AG20443 (cell line): ENCODE measurements at places on chromosomes 12 and 14.
A peak's percentile ranks its signal among the peaks of the same experiment; 100 is the strongest.

DNA sequence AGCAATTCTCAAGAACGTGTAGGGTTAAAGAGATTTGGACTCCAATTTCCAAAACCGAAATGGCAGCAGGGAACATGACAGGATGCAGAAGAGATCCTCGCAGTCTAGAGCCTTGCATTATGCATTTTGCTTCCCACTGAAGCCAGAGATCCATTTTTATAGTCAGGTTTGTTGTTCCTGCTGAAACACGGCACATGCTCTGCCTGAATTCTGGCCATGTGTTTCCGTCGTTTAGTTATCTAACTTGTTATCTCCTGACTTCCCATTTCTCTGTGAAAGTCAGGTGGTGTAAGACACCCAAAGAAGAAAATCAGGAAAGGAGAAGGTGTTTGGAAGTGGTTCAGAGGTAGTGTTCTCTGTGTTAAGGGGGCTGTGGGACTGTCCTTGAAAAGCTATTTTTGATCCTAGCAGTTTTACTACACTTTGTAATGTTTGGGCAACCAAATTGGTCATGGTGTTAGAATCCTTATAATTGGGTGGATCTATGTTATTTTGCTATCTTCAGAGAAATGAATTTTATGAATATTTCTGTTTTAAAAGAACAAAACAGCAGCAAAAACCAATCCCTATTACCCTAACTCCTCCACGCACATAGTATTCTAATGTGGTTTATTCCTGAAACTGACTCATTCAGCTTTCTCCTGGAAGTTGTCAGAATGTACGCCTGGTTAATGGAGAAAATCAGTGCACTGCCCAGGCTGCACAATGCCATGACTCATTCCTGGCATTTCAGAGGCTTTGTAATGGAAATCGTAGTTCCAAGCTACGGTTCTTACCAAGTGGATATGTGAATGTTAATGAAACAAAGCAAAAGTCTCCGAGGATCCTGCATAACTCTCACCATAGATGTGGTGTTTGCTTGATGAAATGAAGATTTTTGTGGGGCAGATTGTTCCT lies 110.1 kb downstream of the SAMD4A start:
- peak; percentile 87 for DNase-seq

DNA sequence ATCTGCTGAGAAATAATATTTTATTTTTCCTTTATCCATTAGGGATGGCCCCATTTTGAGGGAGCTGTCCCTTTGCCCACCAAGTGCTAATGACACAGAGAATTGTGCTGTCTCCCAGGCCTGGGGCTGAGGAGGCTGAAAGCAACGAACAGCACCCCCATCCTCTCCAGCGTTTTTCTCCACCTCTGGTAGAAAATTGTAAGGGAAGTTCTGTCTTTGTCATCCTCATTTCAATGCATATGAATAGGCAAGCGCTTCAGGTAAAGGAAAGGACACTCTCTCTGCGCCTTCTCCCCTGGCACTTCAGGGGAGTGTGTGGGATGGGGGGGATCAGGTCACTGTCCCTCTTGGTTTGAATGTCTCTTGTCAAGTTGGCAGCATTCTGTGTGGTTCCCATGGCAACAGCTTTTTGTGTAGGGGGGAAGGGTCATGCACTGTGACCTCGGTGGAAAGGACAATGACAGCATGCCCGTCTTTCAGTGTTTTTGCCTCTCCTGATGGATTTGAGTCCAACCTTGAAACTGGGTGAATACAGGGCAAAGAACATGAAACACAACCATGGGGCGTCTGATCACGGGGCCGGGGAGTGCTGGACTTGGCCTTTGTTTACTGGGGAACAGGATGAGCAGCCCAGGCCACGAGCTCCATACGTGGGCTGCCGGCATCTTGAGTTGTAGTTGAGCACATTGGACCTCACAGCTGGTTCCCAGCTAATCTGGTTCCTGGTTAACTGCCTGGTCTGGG lies 230.2 kb downstream of the VRK1 start:
- DNase-seq: no peak

DNA sequence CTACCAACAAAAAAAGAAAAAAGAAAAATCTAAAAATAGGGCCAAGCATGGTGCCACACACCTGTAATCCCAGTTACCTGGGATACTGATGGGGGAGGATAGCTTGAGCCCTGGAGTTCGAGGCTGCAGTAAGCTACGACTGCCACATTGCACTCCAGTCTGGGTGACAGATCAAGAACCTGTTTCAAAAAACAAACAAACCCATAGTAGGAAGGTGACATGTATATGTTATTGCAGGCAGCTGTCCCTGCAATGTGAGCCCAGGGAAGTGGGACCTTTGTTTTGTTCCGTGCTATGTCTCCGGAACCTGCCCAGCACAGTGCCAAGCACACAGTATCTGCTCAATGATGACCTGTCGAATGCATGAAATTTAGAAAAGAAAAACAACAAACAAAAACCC lies 37.2 kb upstream of the YY1 start:
- DNase-seq: no peak

DNA sequence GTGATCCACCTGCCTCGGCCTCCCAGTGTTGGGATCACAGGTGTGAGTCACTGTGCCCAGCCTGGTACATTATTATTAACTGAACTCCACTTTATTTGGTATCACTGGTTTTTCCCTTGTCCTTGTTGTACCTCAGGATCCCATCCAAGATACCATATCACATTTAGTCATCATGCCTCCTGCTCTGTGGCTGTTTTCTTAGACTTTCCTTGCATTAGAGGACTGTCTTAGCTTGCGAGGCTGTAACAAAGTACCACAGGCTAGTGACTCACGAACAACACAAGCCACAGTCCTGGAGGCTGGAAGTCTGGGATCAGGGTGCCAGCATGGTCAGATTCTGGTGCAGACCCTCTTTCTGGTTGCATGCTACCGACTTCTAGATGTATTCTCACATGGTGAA lies 12.2 kb downstream of the KLC1 start:
- DNase-seq: no peak

- peak; percentile 27 for DNase-seq
Measured at GRCh38 chr12:75289753-75290152, 40.4 kb downstream of the CAPS2 start.

- DNase-seq: no peak
Measured at GRCh38 chr14:63155511-63156185, 48.6 kb upstream of the RHOJ start.

- no peak for DNase-seq
Measured at GRCh38 chr14:55814873-55815272, 234.9 kb downstream of the KTN1 start.

DNA sequence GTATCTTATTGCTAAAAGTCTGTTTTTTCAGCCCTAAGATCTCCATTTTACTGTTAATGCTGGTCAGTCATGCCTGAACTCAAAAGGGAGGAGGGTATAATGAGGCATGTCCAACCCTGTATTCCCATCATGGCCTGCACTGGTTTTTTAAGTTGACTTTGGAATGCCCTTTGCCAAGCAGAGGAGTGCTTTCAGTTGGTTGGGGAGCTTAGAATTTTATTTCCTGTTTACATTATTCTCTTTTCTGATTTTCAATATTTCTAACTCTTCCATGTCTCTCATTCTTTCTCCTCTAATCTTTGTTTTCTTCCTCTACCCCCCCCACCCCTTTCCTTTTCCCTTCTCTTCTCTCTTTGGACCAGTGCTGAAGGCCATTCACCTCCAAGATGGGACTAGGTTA lies 4.9 kb upstream of the DHRS2 start:
- no peak for DNase-seq

DNA sequence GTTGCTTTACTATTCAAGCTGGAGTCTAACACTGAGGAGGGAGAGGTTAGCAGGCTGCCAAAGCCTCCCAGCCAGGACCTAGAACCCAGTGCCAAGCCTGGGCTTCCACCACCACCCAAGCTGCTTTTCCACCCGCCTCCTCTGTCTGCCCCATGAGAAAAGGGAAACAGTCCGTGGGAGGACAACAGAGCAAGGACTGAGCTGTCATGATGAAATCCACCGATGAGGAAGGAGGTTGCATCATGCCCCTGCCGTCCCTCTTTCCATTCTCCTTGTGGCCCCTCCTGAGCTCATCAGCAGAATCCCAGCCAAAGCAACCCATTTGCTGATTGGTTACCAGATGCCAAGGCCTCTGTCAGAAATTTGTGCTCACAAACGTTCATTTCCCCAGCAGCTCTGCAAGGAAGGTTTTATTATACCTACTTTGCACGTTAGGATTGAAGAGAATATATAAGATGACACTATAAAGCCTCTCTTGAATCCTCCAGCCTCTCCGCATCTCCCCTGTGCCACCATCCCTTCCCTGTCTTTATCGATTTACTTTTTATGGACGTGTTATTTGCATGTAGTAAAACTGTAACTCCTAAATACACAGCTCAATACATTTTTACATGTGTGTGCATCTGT lies 6.3 kb upstream of the SERPINA1 start:
- peak; percentile 70 for DNase-seq

- DNase-seq: no peak
Measured at GRCh38 chr12:69433653-69434052, 36.5 kb upstream of the FRS2 start.

- no peak for DNase-seq
Measured at GRCh38 chr12:80212938-80213645, 113.8 kb downstream of the OTOGL start.

DNA sequence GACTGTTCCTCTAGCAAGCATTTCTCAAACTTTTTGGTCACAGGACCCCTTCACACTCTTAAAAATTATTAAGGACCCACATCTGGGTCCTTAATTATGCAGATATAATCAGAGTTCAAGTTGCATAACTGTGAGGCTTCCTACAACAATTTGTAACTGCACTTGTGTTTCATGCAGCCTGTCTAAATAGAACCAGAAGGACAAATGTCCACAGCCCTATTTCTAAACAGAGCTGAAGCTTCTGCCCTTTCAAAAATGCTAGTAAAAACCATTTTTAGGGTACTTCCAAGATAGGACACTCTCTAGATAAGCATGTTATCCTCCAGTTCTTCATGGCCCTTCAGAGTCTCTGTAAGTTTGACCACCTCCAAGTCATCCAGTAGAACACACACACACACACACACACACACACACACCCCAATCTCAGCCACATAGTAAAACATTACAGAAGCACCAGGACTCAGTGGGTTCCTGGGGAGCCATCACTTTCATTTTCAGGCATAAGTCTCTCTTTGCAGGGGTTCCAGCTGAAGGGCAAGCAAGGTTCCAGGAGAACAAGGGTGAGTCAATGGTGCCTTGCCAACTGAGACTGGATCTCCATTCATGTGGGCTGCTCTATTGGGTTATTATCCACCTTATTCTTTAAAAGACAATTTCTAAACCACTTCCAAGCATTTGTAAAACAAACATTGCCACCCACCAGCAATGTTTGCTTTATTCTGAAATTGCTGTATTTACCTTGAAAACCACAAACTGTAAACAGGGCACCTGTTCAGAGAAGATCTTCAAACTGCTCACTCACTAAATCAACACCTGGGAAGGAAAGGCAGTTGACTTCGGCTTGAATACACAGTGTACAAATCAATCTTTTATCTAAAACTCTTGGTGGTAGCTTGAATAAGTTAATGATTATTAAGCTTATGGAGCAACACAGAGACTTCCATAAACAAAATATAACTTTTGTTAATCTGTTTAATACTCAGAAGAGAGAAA lies 64.1 kb downstream of the ITPR2 start:
- no peak for DNase-seq

GRCh38 chr12:104011253-104011652 lies 38.7 kb downstream of the GLT8D2 start:
- DNase-seq: peak; percentile 79

GRCh38 chr12:132270969-132271754 lies 58.2 kb downstream of the GALNT9 start:
- no peak for DNase-seq

- no peak for DNase-seq
Measured at GRCh38 chr12:54272214-54272613, 7.7 kb downstream of the CBX5 start.

GRCh38 chr14:60845523-60845922 lies 111.0 kb downstream of the MNAT1 start:
- DNase-seq: no peak

- peak; percentile 53 for DNase-seq
Measured at GRCh38 chr12:15209782-15210181, 11.4 kb downstream of the RERG start.

GRCh38 chr12:46136249-46136648 lies 132.6 kb downstream of the SLC38A1 start:
- DNase-seq: no peak
